Epithelial cell of proximal tubule (primary cell): ENCODE measurements at places on chromosomes 7 and 10. TPM values are rescaled to one million over a fixed set of nuclear protein-coding genes. Genes with fewer than 3 reads are reported as not detected.

- no peak for DNase-seq
Observed at GRCh38 chr10:33122014-33122809, 164.2 kb upstream of the ITGB1 start.

DNA sequence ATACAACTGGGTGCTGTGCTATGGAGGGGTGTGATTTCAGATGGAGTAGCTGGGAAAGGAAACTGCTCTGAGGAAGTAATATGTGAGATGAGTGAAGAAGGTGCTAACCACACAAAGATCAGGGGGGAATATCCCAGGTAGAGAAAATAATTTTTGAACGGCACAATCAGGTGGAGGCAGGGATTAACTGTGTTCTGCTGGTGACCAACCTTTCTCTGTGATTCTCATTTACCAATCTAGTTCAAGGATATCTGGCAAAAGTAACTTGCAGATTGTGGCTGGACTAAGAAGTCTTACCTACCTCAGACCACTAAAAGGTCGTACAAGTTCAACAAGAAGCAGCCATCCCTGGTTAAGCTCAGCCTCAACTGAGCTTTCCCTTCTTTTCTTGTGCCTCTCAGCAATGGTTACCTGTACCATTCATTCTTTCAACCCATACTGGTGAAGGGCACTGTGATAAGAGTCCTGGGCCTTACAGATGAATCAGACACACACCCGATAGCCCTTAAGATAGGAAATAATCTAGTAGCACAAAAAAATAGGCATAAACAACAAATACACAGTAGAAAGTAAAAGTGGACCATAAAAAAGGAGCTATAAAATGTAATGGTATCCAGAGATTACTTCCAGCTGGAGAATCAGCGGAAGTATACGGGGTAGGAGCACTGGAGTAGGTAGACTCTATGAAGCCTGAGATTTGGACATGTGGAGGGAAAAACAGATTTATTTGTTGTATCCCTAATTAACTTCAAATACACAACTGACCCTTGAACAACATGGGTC, 96.6 kb downstream of the UBE2H start:
- no peak for DNase-seq

DNA sequence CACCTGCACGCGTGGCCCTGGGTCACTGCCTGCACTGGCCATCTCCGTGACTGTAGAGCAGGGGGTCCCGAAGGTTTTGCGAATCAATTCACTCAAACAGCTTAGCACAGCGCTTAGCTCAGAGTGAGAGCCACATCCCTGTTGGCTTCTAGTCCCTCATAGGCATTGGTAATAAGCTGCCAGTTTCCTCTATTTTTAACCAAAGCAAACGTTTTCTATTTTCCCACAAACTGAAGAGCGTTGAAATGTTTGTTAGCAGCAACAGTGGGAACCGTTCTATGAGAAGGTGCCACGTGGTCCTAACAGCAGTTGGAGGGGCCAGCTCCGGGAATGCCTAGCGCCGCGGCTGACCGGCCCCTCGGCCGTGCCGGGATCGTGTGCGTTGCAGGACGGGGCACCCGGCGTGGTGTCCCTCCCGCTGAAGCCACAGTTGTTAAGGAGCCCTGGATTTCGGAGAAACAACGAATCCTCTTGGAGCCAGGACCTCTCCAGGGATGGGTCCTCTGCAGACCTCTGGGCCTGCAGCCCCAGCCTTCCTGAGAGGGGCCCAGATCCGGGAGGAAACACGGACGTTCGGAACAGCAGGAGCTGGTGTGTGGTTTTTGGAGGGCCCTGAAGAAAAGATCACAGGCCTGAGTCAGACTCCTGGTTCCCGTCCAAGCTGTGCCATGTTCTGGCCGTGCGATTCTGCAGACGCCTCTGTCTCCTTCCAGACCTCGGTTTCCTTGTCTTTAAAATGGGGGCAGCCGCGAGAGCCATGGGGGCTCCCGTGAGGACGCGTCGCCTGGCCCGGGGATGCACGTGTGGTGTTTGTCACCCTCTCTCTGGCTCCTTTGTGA, 40.3 kb downstream of the FAM20C start:
- no peak for DNase-seq

- no peak for DNase-seq
Observed at GRCh38 chr10:32890444-32890843, 67.6 kb downstream of the ITGB1 start.

DNA sequence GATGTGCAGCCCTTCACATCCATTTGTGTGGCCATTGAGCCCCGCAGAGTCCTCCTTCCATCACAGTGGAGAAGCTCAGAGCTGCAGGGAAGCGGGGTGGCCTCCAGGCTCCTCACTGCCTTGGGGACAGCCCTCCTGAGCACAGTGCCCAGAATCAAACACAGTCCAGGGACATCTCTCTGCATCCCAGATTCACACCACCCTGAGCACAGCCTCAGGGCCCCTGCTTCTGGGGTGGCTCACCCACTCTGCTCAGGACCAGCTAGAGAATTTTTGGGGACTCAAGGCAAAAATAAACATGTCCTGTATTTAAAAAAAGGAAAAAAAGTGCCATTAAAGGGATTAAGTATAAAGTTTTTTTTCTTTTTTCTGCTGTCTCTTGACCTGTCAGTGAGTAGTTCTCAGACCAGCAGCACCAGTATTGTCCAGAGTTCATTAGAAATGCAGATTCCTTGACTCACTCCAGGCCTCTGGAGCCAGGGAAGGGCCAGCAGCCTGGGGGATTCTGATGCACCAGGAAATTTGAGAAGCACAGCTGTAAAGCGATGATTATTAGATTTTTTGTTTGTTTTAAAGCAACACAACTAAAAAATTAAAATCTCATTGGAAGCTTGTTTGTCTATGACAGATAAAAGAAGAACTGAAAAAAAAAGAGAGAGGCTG, 61.6 kb downstream of the ARHGAP22 start:
- DNase-seq: no peak

DNA sequence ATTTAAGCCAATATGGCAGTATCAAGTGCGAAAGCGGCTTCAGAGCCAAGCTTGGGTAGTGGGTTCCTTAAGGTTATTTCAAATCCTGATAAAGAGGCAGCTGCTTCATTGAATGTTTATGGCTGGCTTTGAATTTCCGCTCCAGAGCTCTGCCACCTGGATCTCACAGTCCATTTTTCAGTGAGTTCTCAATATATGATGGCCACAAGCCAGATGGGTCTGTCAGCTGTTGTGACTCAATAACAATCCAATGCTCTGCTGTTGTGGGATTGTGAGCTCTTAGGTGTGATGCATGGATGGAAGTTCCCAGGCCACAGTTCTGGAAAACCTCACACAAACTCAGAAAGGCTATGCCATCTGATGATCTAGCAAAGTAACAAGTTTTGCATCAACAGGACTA, 743.8 kb upstream of the LRRN3 start:
- DNase-seq: no peak

DNA sequence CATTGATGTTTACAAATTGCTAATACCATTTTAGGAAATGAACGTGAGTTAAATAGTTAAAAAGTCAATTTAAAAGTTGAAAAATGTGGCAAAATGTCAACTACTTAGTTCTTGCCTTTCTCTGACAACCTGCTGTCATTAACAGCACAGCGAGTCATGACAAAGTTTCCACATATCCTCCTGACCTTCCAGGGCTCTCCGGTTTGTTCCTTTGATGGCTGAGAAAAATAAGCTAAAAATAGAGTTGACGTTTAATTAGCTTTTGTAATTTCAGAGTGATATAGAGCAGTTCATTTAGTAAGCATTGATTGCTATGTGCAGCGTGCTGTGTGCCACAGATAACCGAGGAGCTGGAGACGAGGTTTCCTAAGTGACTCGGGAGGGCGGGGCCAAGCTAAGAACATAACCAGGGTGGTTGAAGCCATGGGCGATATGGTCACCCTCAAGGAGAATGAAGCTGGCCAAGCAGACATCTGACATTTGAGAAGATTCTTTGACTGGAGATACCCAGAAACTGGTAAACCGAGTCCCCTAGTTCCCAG, 47.9 kb downstream of the OGDH start:
- DNase-seq: no peak

DNA sequence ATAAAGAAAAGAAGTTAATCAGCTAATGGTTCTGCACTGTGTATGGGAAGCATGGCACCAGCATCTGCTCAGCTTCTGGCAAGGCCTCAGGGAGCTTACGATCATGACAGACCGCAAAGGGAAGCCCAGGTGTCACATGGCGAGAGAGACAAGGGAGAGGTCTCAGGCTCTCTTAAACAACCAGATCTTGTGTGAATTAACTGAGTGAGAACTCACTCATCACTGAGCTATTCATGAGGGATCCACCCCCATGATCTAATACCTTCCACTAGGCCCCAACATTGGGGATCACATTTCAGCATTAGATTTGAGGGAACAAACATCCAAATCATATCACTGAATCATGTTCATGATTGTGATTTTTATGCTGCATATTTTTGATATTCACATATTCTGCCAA, 5.8 kb downstream of the USP54 start:
- no peak for DNase-seq

- DNase-seq: no peak
Observed at GRCh38 chr10:47322300-47323061, at the start of gene GDF2. TSS of gene GDF2 (plus strand) at chr10:47322454. CDS start at chr10:47322669, 215 bp downstream.

GRCh38 chr7:129550693-129551360, 48.5 kb downstream of the SMKR1 start:
- no peak for DNase-seq

DNA sequence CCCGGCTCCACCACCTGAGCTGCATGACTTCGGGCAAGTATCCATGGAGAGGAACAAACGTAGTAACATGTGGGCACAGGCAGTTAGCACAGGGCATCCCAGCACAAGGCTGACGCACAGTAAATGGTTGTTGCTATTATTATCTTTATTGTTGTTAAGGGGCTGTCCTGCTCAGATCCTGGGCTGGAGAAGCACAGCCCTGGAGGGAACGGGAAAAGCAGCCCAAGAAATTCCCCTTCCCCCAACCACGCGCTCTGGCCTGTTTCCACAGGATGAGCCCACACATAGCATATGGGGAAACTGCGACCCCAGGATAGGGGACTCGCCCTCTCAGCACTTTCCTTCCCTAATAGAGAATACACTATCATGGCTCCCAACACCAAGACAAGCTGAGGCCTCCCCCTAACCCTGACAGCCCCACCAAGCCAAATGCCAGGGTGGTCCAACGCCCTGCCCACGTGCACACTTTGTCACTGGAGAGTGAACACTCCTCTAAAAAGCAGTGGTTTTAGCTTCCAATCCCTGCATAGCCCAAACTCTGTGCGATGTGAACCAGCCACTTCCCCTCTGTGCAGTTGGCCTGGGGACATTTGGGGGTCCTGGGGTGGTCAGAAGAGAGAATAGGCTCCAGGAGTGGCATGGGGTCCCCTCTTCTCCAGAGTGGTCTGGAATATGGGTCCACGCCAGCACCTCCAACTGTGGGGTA, 11.0 kb downstream of the PSD start:
- DNase-seq: no peak

- DNase-seq: no peak
Observed at GRCh38 chr7:120550494-120551048, 277.6 kb downstream of the KCND2 start.

DNA sequence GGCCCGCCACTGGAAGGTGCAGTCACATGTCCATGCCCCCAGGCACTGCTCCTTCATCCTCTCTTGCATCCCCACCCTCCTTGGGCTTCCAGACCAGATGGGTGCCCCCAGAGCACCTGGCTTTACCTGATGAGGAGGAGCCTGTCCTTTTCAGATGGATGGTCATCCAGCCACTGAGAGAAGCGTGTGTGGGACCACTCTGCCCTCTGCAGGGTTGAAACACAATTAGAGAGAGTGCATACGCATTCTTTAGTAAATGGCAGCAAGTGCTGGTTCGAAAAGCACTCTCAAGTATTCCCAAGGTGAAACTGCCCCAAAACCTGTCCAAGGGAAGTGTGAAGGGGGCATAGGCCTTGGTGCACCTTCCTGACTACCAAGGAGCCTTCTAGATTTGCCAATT, 41.6 kb downstream of the HBP1 start:
- DNase-seq: no peak

- no peak for DNase-seq
Observed at GRCh38 chr7:37117292-37117691, 331.4 kb downstream of the ELMO1 start.

GRCh38 chr10:4057021-4057420, 272.0 kb upstream of the KLF6 start:
- DNase-seq: no peak

DNA sequence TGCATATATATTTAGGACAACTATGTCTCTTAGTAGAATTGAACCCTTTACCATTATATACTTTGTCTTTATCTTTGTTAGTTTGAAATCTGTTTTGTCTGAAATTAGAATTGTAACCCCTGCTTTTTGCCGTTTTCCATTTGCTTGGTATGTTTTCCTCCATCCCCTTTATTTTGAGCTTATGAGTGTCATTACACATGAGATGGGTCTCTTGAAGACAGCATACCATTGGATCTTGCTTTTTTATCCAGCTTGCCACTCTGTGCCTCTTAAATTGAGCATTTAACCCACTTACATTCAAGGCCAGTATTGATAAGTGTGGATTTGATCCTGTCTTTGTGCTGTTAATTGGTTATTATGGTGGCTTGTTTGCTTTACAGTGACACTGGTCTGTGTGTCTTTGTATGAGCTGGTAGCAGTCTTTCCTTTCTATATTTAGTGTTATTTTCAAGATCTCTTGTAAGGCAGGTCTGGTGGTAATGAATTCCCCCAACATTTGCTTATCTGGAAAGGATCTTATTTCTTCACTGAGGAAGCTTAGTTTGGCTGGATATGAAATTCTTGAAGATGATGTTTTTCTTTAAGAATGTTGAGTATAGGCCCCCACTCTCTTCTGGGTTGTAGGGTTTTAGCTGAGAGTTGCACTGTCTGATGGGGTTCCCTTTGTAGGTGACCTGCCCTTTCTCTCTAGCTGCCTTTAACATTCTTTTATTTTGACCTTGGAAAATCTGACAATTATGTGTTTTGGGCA, 149.5 kb downstream of the AHR start:
- DNase-seq: no peak

DNA sequence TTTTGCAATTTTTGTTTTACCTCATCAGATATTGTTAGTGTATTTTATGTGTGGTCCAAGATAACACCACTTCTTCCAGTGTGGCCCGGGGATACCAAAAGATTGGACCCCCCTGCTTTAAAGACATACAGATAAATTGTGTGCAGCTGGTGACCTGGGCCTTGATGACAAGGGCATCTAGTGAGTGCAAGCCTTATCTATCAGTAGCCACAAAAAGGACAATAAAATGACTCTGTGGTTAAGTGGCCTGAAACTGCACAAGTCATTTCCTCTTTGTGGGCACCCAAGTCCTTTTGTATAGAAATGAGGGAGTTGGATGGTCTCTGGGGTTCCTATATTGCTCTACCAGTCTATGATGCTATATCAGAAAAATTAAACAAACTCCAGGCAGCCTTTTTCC, 98.1 kb downstream of the PARD3 start:
- DNase-seq: no peak

Gene PLXNA4
- total RNA-seq: not detected in 2 replicates

Gene FERD3L
- not detected in 2 replicates for total RNA-seq

Gene HHEX
- total RNA-seq: 2.2 and 4.5 TPM in 2 replicates

Gene PNLIPRP1
- total RNA-seq: not detected in 2 replicates

Gene LBX1
- total RNA-seq: not detected in 2 replicates

Gene TMEM213
- 0.07 TPM in 1 of 2 replicates, not detected in the other for total RNA-seq
